ENCODE measurements at places on chromosomes 2 and 18.

DNA sequence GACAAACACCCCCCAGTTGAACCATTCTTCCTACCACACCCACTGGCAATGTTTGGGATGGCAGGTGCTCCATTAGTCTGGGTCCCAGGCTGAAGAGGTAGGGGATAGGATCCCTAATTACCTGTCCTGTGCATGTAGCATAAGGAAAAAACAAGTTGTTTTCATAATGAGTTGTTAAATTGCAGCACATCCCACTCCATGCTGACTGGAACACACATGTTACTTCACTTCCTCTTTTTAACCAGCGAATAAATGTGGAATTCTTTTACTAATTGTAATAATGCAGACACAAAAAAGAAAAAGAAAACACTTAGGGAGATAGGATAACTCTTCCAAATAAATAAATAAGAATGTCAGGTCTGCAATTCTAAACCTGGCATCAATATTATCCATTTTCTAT, 11.8 kb upstream of the CBLN2 start:
- DNase-seq, result no peak

- no peak for DNase-seq
Observed at GRCh38 chr18:36516726-36517125, 219.2 kb downstream of the FHOD3 start.

- no peak for DNase-seq
Observed at GRCh38 chr2:47209622-47210021, 54.5 kb upstream of the STPG4 start.

DNA sequence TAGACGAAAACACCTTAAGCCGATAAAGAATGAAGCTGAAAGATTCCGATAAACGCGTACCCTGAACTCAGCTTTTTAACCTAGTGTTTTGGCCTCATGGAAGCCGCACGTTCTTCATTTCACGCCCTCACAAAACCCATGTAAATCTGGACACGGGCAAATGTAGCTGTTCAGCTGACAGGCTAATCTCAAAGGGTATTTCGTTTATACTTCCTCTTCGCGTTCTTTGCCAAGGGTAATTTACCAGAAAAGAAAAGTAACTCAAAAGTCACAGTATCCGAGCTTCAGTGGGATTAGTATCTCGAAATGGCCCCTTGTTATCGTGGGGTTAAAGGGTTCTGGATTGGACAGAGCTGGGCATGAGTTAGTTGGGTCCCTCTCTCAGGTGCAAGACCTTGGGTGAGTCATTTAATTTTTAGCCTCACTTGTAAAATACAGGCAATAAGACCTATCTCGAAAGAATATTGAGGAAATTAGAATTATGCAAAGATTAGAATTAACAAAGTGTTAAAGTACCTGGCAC, 22.0 kb upstream of the STPG4 start:
- DNase-seq, result no peak

GRCh38 chr2:7502336-7502735, 585.1 kb downstream of the RNF144A start:
- DNase-seq, result no peak

GRCh38 chr2:28062867-28063266, 172.3 kb downstream of the BABAM2 start:
- no peak for DNase-seq

- DNase-seq, result peak; percentile 17
Observed at GRCh38 chr18:44156126-44156525, 524.6 kb upstream of the SETBP1 start.

DNA sequence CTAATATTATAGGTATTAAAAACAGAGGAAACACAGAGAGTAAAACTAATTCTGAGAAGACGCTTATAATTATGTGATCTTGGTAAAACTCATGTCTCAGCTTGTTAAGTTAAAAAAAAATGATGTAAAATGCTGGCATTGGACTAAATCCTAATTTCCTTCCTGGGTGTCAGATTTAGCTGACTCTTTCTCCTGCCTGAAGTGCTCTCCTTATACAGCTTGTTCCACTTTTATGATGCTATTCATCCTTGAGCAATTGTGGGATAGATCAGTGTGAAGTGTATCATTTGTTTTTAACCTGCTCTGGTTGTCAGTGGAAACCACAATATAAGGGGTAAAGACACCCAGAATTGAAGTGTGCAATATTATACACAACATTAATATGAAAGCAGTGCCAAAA, 84.9 kb downstream of the EFEMP1 start:
- DNase-seq, result no peak

- no peak for DNase-seq
Observed at GRCh38 chr2:64291181-64291580, 147.0 kb upstream of the PELI1 start.
